NK-92 treated with Interleukin-12 subunit alpha and Interleukin-12 subunit beta, amount 100 ng/mL, for 24 hours (cell line): ENCODE measurements at places on chromosomes 2 and 18.

- no peak for DNase-seq
Observed at GRCh38 chr2:219002395-219003266, 9.4 kb upstream of the CRYBA2 start.

- no peak for DNase-seq
Observed at GRCh38 chr18:63956755-63957154, 7.7 kb downstream of the HMSD start.

GRCh38 chr2:151302879-151303278, 13.4 kb upstream of the NMI start:
- DNase-seq: no peak

DNA sequence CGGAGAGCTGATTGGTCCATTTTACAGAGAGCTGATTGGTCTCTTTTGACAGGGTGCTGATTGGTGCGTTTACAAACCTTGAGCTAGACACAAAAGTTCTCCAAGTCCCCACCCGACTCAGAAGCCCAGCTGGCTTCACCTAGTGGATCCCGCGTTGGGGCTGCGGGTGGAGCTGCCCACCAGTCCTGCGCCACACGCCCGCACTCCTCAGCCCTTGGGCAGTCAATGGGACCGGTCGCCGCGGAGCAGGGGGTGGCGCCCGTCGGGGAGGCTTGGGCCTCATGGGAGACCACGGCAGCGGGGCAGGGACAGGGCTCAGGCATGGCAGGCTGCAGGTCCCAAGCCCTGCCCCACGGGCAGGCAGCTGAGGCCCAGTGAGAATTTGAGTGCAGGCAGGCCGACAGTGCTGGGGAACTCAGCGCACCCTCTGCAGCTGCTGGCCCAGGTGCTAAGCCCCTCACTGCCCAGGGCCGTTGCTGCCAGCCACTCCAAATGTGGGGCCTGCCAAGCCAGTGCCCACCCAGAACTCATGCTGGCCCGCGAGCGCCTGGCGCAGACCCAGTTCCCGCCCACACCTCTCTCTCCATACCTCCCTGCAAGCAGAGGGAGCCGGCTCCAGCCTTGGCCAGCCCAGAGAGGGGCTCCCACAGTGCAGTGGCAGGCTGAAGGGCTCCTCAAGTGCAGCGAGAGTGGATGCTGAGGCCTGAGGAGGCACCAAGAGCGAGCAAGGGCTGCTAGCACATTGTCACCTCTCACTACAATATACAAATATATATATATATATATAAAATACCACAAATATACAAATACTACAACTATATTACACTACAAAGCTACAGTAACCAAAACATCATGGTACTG, 100.7 kb downstream of the SPIRE1 start:
- DNase-seq: no peak

- DNase-seq: no peak
Observed at GRCh38 chr2:65146078-65146477, 16.2 kb upstream of the RAB1A start.

DNA sequence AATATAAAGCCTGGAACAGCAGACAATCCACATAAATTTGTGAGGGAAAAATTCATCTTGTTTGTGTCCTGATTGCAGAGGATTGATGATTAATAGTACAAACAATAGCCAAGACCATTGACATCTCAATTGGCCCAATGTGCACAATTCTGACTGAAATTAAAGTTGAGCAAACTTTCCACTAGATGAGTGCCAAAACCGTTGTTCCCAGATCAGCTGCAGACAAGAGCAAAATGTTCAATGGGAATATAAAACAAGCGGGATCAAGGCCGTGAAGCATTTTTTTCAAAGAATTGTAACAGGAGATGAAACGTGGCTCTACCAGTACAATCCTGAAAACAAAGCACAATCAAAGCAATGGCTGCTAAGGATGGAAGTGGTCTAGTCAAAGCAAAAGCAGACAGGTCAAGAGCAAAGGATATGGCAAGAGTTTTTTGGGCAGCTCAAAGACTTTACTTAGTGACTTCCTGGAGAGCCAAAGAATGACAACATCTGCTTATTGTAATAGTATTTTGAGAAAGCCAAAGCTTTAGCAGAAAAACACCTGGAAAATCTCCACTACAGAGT, 55.9 kb upstream of the KIF5C start:
- no peak for DNase-seq

DNA sequence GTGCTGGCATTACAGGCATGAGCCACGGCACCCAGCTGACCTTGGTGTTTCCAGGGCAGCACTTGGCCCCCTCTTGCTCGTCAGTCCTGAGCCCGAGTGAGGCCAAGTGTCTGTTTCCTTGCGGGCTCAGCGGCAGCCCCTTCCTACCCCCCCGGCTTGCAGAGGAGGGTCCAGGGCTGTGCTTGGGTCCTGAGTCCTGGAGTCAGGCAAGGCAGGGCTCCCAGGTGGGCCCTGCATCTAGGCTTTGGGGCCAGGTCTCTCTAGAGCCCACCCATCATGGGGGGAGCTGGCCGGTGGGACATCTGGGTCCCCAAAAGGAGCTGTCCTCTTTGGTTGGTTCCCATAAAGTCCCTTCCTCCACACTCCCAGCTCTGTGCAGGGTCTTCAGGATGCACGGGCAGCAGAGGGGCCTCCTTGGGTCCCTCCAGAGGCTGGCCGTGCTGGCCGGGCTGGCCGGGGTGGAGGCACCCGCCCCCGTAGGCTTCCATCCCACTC, 63.7 kb upstream of the HPCAL1 start:
- DNase-seq: no peak
